ENCODE measurements at places on chromosomes 6 and 20.

GRCh38 chr20:48447456-48447855, 380.3 kb downstream of the PREX1 start:
- no peak for DNase-seq

DNA sequence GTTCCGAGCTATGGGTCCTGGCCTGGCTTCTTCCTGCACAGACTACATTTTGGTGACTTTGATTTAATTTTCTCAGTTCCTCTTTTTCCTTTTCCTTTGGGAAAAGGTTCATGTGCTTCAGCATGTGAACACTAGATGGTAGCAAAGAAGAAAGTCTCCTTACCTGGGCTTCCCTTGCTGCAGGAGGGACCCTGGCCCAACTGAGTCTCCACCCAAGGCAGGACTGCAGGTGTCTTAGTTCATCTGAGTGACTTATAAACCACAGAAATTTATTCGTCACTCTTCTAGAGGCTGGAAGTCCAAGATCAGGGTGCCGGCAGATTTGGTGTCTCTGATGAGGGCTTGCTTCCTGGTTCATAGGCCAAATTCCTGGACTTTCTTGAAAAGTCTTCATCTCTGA, 163.2 kb downstream of the SYCP2 start:
- DNase-seq, result no peak

DNA sequence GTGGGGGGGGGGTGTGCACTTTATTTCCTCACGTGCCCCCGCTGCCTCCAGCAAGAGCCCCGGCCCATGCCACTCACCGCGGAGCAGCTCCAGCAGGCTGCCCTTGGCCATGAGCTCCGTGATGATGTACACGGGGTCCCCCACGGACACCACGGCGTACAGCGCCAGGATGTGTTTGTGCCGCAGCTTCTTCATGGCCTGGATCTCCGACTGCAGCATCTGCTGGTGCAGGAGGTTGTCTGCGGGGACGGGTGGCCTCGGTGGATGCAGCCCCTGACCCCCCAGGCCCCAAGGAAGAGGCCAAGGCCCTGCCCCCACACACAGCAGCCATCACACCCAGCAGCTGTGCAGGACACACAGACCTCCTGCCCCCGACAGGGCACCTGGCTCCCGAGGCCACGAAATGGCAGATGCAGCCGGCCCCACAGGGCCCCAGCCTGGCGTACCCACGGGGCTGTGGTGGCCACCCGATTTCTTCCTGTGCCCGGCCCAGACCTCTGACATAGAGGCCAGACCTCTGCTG, 4.7 kb downstream of the PTK6 start:
- no peak for DNase-seq

DNA sequence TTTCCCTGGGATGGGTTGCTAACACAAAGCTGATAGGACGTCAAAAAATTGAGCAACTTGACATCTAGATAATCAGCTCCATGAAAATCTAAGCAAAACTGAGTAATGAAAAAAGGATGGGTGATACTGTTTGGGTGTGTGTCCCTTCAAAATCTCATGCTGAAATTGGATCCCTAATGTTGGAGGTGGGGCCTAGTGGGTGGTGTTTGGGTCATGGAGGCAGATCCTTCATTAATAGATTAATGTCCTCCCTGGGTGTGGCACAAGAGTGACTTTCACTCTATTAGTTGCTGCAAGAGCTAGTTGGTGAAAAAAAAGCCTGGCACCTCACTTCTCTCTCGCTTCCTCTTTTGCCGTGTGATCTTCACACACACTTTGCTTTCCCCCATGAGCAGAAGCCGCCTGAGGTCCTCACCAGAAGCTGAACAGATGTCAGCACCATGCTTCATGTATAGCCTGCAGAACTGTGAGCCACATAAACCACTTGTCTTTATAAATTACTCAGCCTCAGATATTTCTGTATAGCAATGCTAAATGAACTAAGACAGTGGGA, 160.9 kb downstream of the FRK start:
- no peak for DNase-seq

- DNase-seq, result no peak
Measured at GRCh38 chr20:31710423-31711108, 12.1 kb downstream of the BCL2L1 start.

DNA sequence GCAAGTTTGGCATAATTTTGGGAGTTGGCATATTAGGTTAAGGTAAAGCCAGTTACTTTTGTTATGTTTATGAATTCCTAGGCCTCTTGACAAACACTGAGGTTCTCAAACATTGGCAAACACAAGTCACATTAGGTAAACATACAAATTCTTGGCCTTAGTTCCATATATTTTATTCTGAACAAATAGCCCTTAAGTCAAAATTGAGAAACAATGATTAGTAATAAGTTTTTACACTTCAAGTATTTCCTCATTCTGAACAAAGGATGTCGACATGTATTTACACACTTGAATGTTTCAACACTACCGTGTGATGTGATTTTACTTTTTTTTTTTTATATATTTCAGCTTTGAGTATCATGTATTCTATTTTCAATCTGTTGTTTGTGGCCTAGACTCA, 3.8 kb upstream of the ECHDC1 start:
- no peak for DNase-seq

GRCh38 chr20:1449370-1449769, 17.3 kb downstream of the NSFL1C start:
- DNase-seq, result no peak

DNA sequence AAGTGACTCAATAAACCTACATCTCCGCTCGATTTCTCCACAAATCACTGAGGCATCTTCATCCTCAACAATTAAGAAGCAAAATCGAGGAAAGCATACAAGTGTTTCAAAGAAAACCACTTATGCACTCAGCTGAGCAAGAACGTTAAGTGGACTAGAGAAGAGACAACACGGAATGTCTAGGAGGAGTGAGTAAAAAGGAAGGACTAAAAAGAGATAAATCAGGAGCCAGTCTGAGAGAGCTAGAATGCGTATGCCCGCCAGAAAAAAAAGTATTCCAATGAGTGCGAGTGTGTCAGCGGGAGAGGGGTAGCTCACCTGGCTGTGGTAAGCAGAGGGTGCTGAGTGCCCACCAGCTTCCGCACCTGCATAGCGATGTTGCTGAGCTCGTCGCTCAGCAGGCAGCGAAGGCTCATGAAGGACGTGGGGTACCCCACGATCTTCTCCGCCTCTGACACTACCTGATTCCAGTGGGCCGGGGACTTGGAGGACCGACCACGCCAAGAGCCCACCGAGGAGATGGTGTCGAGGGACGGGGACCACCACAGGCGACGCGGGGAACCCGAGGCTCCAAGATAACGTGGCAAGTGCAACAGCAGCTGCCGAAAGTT, 587 bp downstream of the PDSS2 start:
- peak; percentile 12 for DNase-seq

DNA sequence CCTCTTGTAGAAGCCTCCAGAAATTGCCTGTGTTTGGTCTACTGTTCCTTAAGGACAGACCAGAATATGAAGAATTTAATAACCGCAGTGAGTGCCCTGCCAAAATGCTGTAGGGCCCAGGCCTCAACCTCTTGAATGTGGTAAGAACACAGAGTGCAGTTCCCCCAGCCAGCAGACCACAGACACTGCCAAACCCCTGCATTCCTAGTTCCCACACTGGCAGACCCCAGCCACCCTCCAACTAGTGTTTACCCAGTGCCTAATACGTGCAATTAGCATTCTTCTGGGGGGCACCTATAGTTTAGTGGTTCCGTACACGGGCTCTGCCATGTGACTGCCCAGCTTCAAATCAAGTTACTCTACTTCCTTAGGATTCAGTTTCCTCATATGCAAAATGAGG, 51.7 kb downstream of the STK35 start:
- no peak for DNase-seq

DNA sequence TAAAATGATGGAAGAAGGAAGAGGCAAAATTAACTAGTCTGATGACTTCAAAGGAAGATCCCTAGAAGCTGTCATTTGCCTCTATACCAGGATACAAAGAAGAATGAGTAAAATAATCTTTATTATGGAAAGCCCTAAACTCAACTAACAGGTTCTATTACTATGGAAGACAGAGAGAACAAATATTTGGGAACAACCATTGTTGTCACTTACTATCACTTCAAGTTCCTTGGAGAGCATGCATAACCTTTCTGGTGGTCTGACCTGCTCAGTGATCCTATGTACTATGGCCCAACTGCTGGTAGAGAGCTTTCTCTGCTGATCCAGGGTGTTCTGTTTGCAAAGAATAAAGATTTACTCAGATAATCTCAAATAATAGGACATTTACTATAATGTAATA, 62.8 kb upstream of the TASP1 start:
- no peak for DNase-seq

DNA sequence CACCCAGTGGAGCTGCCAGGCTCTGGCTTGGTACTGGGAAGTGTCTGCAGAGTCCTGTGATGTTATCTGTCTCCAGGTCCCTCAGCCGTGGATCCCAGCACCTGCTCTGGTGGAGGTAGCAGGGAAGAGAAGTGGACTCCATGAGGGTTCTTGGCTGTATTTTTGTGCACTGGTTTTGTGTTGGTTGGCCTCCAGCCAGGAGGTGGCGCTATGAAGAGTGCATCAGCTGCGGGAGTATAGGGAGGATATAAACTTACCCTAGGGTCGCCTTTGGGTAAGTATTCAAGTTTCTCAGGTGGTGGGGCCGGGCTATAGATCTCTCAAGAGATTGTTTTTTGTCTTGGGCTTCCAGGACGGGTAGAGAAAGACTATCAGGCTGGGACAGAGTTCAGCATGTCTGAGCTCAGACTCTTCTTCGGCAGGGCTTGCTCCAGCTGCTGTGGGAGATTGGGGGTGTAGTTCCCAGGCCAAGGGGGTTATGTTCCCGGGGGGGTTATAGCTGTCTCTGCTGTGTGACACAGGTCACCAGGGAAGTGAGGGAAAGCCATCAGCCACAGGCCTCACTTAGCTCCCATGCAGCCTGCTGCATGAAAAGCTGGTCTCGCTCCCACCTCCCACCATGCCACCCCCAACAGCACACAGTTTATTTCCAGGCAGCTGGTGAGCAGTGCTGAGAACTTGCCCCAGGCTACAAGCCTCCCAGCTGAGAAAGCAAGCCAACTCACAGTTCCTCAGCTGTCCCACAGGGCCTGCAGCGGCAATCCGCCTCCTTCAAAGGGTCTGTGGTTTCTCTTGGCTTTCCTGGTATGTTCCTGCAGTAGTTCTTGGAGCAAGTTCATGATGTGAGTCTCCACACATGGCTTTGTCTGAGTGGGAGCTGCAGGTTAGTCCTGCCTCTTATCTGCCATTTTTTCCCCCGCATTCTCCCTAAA, 115.7 kb downstream of the AIG1 start:
- peak; percentile 89 for DNase-seq

GRCh38 chr6:139868576-139868975, 494.1 kb upstream of the CITED2 start:
- no peak for DNase-seq

- DNase-seq, result no peak
Measured at GRCh38 chr6:170229851-170230519, 60.9 kb downstream of the DLL1 start.

GRCh38 chr6:14626556-14626955, 509.0 kb downstream of the CD83 start:
- DNase-seq, result no peak

GRCh38 chr6:35218456-35218855, 4.7 kb downstream of the SCUBE3 start:
- no peak for DNase-seq

DNA sequence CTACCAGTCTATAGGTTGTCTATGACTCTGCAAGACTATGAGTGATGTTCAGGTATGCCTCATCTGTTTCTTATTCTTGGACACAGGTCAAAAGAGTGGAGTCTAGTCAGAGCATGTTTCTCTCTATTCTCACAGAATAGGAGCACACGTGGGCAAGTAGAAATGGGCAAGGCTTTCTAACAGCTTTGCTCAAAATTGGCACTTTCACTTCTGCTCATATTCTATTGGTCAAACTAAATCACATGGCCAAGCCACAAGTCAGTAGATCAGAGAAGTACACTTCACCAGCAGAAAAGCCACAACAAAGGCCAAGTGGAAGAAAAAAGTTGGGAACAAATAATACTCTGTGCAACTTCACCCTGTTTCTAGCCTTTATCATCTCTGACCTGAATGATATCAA, 354.5 kb upstream of the SYNCRIP start:
- DNase-seq, result no peak

DNA sequence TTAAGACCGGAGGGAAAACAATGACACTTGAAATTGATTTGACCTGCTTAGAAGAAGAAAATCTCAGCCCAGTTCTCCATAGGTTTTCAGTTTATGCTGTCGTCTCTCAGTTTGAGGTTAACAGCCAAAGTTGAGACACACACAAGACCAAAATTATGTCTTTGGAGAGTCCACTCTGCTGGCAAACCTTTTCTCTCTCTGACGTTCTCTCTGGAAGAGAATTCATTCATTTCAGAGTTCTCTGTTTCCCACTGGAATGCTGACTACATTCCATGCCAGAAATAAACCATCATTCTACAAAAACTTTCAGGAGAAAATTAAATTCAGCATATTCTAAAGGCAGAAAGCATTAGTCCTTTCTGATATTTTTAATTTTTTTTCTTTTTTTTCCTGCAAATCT, 155.2 kb downstream of the TFAP2A start:
- DNase-seq, result no peak

DNA sequence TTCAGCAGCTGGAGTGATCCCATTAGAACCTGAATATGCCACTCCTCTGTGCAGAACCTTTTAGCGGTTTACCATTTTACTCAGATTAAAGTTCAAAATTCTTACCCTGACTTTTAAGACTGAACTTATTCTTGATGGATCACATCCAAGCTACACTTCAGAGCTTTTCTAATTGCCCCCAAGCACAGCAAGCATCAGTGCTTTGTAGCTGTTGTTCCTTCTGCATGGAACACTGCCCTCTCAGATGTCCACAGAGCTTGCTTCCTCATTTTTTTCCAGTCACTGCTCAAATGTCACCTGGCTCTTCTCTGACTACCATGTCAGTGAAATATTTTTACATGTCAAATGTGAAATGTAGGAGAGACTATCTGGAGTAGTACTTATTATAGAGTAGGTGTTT, 1.6 kb upstream of the SLC35B3 start:
- DNase-seq, result no peak

DNA sequence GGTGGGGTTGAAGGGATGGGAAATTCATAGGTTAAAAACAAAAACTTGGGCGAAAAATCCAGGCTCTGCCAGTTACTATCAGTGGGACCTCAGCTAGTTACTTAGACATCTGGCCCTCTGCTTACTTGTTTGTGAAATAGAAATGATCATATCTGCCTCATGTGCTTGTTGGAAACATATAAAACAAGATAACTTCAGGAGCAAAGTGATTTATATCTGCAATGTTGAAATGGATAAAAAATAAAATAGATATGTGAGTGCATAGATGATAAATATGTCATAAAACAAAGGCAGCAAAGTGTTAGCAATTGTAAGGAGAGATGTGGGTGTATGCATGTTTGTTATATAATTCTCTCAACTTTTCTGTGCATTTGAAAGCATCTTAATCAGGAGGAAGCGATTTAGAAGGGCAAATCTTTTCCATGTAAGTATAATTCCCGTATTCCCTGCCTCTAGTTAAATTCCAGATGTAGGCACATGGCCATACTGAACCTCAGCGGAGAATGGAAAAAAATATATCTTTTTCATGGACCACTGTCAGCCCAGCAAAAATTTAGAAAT, 579.0 kb upstream of the FLRT3 start:
- no peak for DNase-seq

DNA sequence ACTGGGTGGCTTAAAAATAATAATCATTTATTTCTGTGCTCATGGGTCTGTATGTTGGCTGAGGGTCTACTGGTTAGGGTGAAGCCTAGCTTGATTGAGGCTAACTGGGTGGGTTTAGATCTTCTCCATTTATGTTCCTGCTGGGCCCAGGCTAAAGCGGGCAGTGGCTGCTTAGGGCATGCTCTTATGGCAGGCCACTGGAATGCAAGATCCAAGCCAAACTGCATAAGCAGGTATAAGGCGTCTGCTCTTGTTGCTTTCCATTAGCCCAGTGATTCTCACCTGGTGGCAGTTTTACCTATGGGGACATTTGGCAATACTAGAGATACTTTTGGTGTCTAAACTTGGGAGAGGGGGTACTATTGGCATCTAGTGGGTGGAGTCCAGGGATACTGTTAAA, 44.5 kb downstream of the QKI start:
- no peak for DNase-seq
